ENCODE measurements at places on chromosomes 5 and 9. TPM values are rescaled to one million over a fixed set of nuclear protein-coding genes. Genes with fewer than 3 reads are reported as not detected.

The FBLL1 gene
- 0.15 TPM for total RNA-seq

The IL3 gene
- not detected for total RNA-seq

The GLDC gene
- total RNA-seq = 4.9 TPM

The HBEGF gene
- total RNA-seq = 12.3 TPM

The IL13 gene
- total RNA-seq = not detected

The GCNT4 gene
- total RNA-seq = 0.07 TPM

The PCDHB2 gene
- not detected for total RNA-seq

The CAVIN4 gene
- 0.59 TPM for total RNA-seq

The TMEM252 gene
- total RNA-seq = not detected

- no peak for DNase-seq
These were observed 15.4 kb downstream of the ANKRA2 start for GRCh38 chr5:73550016-73550415.

- no peak for DNase-seq
These were observed 264.9 kb downstream of the CD180 start for GRCh38 chr5:66931651-66932050.

- no peak for DNase-seq
These were observed 108.3 kb downstream of the FAM174A start for GRCh38 chr5:100643473-100643872.

GRCh38 chr9:15711931-15712330 lies 159.1 kb downstream of the CCDC171 start:
- no peak for DNase-seq

DNA sequence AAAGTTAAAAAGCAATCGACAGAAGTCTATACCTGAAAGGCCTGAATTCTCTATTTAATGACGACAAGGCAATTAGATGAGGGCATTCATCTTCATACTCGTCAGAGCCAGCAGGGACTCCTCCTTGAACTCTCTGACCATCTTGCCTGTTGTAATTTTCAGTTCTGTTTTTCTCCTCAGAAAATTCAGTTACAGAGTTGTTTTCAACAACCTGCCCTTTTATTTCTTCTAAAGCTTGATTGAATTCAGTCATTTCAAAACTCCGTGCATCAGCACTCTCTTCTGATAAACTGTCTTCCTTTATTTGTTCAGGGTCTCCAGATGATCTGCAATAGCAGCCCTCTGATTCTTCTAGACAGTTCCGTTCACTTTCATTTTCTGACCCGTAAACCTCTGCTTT lies 15.6 kb downstream of the RIOK2 start:
- no peak for DNase-seq

DNA sequence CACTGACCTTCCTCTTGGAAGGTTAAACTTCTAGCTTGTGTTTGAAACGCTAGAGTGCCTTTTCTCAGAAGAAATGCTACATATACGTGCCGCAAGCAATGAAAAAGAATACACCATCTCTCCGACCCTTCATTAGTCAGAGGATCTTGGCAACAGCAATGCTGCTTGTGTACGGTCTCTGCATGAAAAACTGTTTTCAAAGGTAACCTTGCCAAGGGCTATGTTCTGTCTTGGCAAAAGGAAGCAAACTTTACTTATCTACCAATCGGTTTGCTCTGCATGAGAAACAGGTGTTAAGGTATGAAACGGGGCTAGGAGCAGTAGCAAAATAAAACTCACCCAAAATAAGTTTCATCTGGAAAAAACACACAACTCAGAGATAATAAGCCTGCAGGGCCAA lies 297.8 kb downstream of the FBXL17 start:
- no peak for DNase-seq

DNA sequence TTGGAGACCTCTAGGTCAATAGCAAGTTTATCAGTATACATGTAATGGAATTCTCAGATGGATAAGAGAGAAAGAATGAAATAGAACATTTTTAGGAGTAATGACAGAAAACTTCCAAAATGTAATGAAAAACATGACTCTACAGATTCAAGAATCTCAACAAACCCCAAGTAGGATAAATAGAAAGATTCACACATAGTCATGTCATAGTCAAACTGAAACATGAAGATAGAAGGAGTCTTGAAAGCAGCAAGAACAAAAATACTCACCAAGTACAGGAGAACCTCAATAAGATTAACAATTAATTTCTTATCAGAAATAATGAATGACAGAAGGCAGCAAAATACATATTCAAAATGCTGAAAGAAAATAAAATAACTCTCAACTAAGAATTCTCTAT lies 164.5 kb downstream of the SPATA31D1 start:
- DNase-seq = no peak

- no peak for DNase-seq
These were observed 79.4 kb downstream of the NLN start for GRCh38 chr5:65801352-65801783.

DNA sequence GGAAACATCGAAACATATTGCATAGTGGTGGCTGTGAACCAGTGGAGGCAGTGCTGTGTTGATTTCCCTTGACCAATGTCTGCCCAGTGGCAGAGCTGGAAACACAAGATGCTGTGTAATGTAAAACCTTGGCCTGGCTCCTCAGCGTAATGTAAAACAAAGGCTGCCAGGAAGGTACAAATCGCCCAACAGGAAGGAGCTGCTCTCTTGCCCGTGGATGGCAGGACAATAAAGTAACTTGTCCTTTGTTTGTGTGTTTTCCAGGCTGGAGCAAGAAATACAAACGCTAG lies 143.4 kb downstream of the PALM2AKAP2 start:
- DNase-seq = no peak

GRCh38 chr5:50667653-50668595 lies 1.5 kb downstream of the PARP8 start:
- DNase-seq = no peak

Data from HCT116 (cell line).